ENCODE measurements at places on chromosomes 4 and X.

GRCh38 chrX:153450949-153451277 lies 5.1 kb upstream of the TREX2 start:
- DNase-seq, result no peak

DNA sequence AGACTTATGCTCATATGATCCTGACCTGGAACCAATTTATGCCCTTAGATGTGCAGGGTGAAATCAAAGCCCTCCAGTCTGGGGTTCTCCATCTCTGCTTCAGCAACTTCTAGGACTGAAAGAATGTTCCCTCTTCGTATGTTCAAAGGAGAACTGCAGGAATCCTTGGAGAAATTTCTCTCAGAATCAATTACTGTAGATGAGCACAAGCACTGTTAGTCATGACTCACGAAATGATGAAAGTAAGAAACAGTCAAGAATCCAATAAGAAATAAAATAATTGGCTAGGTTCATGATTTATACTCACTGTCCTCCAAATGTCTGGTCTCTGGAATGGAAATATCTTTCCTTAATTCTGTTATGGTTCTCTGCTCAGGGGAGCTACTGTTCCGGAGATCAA lies 348.2 kb downstream of the PDGFC start:
- no peak for DNase-seq

- DNase-seq, result no peak
Observed at GRCh38 chr4:82097504-82097903, 276.3 kb downstream of the HNRNPD start.

DNA sequence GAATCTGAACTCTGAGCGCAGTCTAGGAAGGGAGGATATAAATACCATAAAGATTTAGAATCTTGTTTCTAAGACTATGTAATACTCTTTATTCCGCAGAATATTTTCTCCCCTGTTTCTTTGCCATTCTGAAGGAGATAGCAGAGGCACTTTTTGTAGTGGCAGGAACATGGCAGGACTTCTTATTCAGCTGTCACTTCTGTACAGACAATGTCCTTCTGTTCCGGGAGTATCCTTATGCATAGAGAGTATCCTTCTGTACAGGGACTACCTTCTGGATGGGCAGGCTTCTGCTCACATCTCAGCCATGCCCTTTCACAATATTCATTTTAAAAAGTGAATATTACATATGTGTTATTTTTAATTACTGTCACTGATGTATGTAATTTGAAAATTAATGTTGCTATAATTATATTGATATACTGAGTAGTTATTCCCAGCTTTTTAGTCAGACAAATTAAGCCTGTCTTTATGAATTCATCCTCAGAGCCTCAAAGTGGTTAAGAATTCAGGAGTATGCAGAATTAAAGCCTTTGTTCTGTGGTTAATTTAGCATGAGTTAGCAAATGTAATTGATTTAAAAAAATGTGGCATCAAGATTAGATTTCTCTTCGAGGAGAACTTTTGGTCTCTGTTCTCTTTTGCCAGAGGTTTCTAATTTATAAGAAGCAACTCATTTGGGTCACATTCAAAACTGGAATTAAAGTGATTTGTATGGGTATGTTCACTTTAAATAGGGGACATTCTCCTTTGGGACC lies 174.4 kb downstream of the FHIP1A start:
- no peak for DNase-seq

- no peak for DNase-seq
Observed at GRCh38 chr4:140297221-140297570, 76.2 kb upstream of the SCOC start.
